ENCODE measurements at places on chromosomes 11 and 22.
A peak's percentile ranks its signal among the peaks of the same experiment; 100 is the strongest.

DNA sequence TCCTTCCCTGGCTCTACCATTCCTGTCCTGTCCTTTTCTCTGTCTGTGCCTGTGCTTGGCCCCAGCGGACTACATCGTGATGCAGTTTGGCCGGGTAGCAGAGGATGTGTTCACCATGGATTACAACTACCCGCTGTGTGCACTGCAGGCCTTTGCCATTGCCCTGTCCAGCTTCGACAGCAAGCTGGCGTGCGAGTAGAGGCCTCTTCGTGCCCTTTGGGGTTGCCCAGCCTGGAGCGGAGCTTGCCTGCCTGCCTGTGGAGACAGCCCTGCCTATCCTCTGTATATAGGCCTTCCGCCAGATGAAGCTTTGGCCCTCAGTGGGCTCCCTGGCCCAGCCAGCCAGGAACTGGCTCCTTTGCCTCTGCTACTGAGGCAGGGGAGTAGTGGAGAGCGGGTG is 20.4 kb downstream of the TUB start:
- H3K36me3 ChIP-seq = peaks cover 10% of the 10 kb centered on the region
- H3K4me1 ChIP-seq = peaks cover 3% of the 10 kb centered on the region
- H3K4me3 ChIP-seq = no peak overlapping the region
- peak; percentile 1 for DNase-seq
- H3K27ac ChIP-seq = no peak overlapping the region

DNA sequence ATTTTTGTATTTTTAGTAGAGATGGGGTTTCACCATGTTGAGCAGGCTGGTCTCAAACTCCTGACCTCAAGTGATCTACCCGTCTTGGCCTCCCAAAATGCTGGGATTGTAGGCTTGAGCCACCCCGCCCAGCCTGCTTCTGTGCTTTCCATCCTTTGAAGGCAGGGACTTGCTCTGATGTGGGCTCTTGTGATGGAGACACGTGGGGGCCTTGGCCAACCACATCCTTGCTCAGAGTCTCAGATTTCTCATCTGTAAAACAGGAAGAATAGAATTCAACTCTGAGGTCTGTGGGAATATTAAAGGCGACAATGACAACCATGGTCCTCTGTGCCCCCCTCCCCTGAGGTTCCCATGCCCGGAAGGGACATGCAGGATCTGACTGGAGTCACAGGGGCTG is 3.8 kb upstream of the GGA1 start:
- H3K36me3 ChIP-seq = no peaks in the 10 kb centered on the region
- no peak for DNase-seq
- no peak overlapping the region for H3K4me3 ChIP-seq
- H3K27ac ChIP-seq = no peak overlapping the region
- H3K4me1 ChIP-seq = peaks cover 17% of the 10 kb centered on the region

- H3K4me3 ChIP-seq = no peak overlapping the region
- H3K27me3 ChIP-seq = no peaks in the 10 kb centered on the region
- H3K36me3 ChIP-seq = no peaks in the 10 kb centered on the region
- no peak overlapping the region for H3K27ac ChIP-seq
Observed at GRCh38 chr22:28978158-28978557, 83.5 kb downstream of the C22orf31 start.

DNA sequence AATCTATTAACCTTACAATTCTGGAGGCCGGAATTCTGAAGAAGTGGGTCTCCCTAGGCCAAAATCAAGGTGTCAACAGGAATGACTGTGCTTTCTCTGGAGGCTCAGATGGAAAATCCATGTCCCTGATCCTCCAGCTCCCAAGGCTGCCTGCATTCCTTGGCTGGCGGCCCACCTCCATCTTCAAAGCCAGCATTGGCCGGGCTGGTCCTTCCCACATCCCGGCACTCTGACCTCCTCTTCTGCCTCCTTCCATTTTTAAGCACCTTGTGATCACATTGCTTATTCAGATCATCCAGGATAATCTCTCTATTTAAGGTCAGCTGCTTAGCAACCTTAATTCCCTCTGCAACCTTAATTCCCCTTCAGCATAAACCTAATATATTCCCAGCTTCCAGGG is 22.7 kb upstream of the CTSD start:
- peaks cover 6% of the 10 kb centered on the region for H3K27me3 ChIP-seq
- DNase-seq = no peak
- H3K4me3 ChIP-seq = no peak overlapping the region
- H3K27ac ChIP-seq = no peak overlapping the region
- H3K4me1 ChIP-seq = no peaks in the 10 kb centered on the region

GRCh38 chr11:117316197-117316961 is at the start of gene BACE1:
Gene BACE1, minus strand, starts transcription at chr11:117316256. Its CDS starts 461 bp downstream, at chr11:117315795.
- peak; percentile 72 for DNase-seq
- peak within 1 kb of the TSS; percentile 93 for H3K4me3 ChIP-seq
- H3K36me3 ChIP-seq = no peaks in the 10 kb centered on the region
- H3K27me3 ChIP-seq = peaks cover 6% of the 10 kb centered on the region
- H3K4me1 ChIP-seq = peaks cover 11% of the 10 kb centered on the region

DNA sequence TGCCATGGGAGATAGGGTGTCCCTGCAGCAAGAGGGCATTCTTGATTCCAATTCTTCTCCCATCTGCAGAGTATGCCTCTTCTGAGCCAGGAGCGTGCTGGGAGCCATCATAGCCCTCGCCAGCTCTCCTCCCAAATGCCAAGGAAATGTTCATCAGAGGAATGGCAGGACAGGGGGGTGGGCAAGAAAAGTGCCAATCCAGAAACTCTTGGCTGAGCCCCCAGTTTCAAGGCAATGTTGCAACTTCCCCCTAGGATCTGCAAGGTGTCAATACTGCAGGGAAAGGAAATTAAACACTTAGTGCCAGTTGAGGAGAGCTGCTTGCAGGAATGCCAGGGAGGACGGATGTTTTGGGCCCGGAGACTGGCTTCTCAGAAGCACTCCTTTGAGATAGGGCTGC is 94.8 kb upstream of the PRDM11 start:
- H3K36me3 ChIP-seq = no peaks in the 10 kb centered on the region
- H3K4me1 ChIP-seq = peaks cover 33% of the 10 kb centered on the region
- no peak overlapping the region for H3K4me3 ChIP-seq

DNA sequence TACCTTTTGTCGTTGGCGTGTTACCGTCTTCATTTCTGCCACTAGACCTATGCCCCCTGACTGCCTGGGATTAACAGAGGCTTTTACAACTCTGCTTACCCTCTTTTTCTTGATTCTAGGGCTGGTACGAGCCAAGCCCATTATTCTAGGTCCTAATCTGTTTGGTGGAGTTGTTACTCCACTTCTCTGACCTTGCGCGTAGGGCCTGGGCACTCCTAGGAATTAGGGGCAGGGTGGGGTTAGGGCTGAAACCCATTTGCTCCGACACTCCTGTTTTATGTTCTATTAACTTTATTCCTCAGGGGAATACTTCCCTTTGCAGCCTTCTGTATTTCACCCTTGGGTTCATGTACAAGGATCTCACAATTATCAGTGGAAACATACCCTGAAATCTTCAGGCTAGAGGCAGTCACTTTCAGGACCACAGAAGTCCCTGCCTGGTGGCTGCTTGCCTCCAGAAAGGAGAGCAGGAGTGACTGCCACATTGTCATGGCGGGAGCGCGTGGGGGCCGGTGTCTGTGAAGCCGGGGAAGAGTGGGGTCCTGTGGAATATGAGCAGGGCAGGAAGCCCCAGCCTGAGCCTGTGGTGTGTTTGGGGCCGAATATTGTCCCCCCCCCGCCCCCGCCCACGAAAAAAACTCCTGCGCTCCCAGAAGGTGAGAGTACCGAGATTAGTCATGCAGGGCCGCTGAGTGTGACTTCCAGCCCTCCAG is 731 bp upstream of the SLC37A2 start:
- H3K27me3 ChIP-seq = peaks cover 5% of the 10 kb centered on the region
- H3K4me1 ChIP-seq = peaks cover 4% of the 10 kb centered on the region
- peak overlapping the region; percentile 88 for H3K4me3 ChIP-seq
- no peak overlapping the region for H3K27ac ChIP-seq
- no peaks in the 10 kb centered on the region for H3K36me3 ChIP-seq

- no peak overlapping the region for H3K27ac ChIP-seq
- H3K4me1 ChIP-seq = no peaks in the 10 kb centered on the region
- no peak overlapping the region for H3K4me3 ChIP-seq
- no peak for DNase-seq
Observed at GRCh38 chr11:72875736-72876135, 61.5 kb downstream of the ATG16L2 start.

DNA sequence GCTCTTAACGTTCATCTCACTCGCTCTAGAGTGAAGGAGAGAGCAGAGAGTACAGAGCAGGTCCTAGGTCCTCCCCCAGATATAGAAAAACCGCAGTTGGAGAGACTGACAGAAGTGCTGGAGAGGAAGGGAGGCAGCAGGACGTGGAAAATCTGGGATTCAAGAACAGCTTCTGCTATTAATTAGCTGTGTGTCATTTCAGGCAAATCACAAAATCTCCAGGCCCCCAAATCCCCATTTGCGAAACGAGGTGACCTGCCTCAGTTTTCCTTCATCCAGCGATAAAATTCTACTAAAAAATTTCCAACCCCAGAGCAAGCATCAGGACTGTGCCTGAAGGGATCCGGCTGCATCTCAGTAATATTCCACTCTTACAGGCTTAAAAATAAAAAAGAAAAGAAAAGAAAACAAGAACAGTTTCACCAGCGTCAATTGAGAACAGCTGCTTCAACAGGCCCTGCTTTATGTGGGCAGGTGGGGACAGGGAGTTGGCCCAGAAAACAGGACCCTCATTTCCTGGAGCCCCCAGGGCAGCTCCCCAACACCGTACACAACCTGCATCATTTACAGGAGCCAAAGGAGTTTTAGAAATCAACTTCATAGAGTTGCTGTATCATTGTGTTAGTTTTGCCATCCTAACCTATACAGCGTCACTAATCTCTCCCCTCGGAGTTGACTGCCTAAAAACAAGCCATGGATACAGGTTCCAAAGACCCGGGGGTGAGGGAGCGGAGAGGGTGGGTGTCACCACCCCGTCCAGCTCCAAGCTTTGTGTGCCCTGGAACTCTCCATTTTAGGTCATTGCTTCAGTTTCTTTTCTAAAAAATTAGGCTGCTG is 2.3 kb upstream of the MALAT1 start:
- peaks cover 5% of the 10 kb centered on the region for H3K36me3 ChIP-seq
- H3K27ac ChIP-seq = peak overlapping the region; percentile 98

DNA sequence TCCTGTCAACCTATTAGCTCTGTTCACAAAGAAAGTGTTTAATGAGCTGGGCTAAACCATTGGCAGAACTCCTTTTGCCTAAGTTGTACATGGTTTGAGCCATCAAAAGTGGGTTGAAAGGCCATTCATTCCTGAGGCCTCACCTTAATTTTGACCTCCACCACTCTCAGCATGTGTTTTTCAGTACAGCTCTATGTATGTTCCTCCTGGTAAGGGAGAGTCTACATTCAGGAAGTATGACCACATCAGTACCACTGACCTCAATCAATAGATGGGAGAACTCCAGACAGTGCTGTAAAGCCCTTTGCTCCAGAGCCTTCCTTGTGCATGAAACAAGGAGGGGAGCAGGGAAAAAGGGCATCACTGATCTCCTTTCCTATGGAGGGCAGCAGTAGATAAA is 87.8 kb upstream of the CARD18 start:
- DNase-seq = no peak
- no peaks in the 10 kb centered on the region for H3K4me1 ChIP-seq
- no peaks in the 10 kb centered on the region for H3K36me3 ChIP-seq
- H3K4me3 ChIP-seq = no peak overlapping the region
- H3K27ac ChIP-seq = no peak overlapping the region

GRCh38 chr11:134751766-134752165 is 339.7 kb upstream of the B3GAT1 start:
- no peak overlapping the region for H3K27ac ChIP-seq
- H3K4me3 ChIP-seq = no peak overlapping the region
- H3K27me3 ChIP-seq = peaks cover 2% of the 10 kb centered on the region
- no peak for DNase-seq
- no peaks in the 10 kb centered on the region for H3K4me1 ChIP-seq

DNA sequence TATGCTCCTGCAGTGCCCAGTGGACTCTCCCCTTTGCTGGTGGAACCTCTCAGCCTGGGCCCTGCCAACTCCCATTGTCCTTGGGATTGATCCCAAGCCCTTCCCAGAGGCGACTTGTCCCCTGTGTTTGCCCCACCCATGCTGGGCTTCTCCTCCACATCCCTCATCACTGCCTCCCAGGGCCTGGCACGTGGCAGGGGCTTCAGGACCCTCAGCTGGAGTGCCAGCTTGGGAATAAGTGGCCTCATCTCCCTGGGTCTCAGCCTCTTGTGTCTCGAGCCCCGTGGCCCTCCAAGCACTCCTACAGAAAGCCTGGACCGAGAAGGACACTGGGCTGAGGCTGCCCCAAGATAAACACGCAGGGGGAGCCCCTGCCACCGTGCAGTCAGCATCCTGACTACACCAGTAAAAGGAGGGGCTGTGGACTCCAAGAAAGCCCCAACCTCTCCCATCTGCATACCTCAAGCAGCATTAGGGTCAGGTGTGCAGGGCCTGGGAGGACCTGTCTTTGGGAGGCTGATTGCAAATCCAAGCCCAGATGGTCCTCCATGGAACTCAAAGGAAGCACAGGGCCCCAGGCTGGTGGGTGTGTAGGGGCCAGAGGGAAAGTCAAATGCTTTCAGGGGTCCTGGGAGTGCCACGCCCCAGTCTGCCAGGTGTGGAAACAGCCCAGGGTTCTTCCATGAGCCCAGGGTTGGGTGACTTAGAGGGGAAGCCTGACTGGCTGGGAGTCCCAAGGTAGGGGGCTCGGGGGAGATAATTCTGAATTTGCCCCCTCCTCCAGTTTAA is 9.5 kb upstream of the GNAZ start:
- H3K4me1 ChIP-seq = peaks cover 8% of the 10 kb centered on the region
- H3K36me3 ChIP-seq = peaks cover 4% of the 10 kb centered on the region
- DNase-seq = no peak
- no peak overlapping the region for H3K4me3 ChIP-seq

GRCh38 chr11:12289667-12290476 is 87.5 kb upstream of the PARVA start:
- H3K36me3 ChIP-seq = no peaks in the 10 kb centered on the region
- DNase-seq = no peak
- H3K27ac ChIP-seq = no peak overlapping the region
- H3K27me3 ChIP-seq = peaks cover 4% of the 10 kb centered on the region
- peaks cover 11% of the 10 kb centered on the region for H3K4me1 ChIP-seq
- peak overlapping the region; percentile 10 for H3K4me3 ChIP-seq

DNA sequence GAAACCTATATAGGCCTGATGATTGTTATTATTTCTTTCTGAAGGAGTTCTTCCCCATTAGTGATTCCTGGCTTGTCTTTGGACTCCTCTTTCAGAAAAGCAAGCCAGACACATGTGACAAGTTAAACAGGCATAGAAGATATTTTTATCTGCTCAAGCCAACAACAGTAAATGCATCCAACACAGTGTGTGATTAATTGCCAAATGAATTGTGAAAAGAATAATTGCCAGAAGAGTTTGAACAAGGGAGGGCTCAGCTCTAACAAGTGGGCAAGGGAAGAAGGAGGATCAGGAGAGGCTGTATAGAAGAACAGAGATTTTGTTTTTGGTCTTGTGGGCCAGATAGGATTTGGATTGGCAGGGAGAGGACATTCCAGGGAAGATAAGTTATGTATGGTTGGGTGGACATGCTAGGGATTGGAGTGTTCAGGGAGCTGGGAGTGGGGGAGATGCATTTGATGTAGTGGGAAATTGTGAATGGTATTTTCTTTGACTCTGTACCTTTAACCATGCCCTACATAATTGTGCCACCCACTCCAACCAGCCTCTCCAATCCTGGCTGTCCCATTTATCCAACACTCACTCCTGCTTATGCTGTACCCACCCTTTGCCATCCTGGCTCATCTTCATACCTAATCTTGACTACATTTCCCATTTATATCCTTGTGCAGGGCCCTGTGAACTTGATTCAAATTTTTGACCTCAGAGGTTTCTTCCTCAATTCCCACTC is 172.8 kb downstream of the RRAS2 start:
- peak overlapping the region; percentile 9 for H3K4me3 ChIP-seq
- DNase-seq = no peak
- no peak overlapping the region for H3K27ac ChIP-seq
- H3K4me1 ChIP-seq = peaks cover 2% of the 10 kb centered on the region

All from endothelial cell (in vitro differentiated cells).